Cerebellum (tissue), 4 donors: ENCODE measurements at places on chromosomes 12 and 14.

- DNase-seq = peak; percentile 27
These were observed 668 bp downstream of the APPL2 start for GRCh38 chr12:105235281-105235731.

DNA sequence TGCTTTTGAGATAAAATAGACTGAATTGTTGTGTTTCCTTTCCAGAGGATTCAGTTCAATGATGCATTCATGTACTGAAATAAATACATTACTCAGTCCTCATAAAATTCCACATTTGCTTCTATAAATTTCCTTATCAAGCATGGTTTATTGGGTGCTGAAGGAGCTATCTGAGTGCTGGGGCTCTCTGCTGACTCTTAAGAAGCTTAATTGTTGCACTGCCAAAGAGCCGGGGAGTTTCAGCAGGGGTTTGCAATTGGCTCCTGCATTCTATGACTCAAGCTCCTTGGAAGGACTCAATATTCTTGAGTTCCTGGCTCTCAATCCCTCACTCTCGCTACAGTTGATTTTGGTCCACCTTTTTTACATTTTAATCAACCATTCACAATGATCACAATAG is 69.8 kb upstream of the PYGL start:
- peak; percentile 38 for DNase-seq

- DNase-seq = no peak
These were observed 14.7 kb upstream of the BEGAIN start for GRCh38 chr14:100601914-100602313.

DNA sequence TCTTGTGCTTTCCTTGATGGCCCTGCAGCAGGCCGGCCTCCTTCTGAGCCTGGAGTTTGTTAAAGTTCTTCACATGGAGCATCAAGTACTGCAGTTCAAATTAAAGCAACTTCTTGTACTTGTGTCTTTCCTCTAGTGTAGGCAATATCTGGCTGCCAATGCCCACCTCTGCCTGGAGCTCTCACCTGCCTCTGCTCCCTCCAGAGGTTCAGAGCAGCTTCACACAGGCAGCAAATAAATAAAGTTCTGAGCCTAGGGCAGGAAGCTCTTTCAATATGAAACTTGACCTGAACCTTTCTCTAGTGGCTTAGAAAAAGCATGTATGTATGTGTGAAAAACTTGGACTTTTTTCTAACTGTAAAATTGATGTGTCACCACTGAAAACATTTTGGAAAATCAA is 65.9 kb downstream of the ITPR2 start:
- DNase-seq = no peak

GRCh38 chr12:121668750-121669520 is 519 bp downstream of the MORN3 start:
- no peak for DNase-seq

GRCh38 chr12:3034067-3034750 is 43.0 kb upstream of the TSPAN9 start:
- peak; percentile 84 for DNase-seq

- DNase-seq = no peak
These were observed 58.1 kb downstream of the ISCA2 start for GRCh38 chr14:74551431-74552371.

- no peak for DNase-seq
These were observed 11.3 kb upstream of the PLBD2 start for GRCh38 chr12:113347107-113347506.

GRCh38 chr14:31479027-31479426 is 8.8 kb downstream of the GPR33 start:
- no peak for DNase-seq

DNA sequence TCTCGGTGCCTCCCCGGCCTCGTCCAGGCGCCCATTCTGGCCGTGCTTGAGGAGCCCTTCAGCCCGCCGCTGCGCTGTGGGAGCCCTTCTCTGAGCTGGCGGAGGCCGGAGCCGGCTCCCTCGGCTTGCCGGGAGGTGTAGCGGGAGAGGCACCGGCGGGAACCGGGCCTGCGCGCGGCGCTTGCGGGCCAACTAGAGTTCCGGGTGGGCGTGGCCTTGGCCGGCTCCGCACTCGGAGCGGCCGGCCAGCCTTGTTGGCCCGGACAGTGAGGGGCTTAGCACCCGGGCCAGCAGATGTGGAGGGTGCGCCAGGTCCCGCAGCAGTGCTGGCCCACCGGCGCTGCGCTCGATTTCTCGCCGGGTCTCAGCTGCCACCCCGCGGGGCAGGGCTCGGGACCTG is 168.7 kb upstream of the RPL10L start:
- DNase-seq = no peak

- DNase-seq = no peak
These were observed 938.8 kb upstream of the FBXO33 start for GRCh38 chr14:40371011-40371410.

DNA sequence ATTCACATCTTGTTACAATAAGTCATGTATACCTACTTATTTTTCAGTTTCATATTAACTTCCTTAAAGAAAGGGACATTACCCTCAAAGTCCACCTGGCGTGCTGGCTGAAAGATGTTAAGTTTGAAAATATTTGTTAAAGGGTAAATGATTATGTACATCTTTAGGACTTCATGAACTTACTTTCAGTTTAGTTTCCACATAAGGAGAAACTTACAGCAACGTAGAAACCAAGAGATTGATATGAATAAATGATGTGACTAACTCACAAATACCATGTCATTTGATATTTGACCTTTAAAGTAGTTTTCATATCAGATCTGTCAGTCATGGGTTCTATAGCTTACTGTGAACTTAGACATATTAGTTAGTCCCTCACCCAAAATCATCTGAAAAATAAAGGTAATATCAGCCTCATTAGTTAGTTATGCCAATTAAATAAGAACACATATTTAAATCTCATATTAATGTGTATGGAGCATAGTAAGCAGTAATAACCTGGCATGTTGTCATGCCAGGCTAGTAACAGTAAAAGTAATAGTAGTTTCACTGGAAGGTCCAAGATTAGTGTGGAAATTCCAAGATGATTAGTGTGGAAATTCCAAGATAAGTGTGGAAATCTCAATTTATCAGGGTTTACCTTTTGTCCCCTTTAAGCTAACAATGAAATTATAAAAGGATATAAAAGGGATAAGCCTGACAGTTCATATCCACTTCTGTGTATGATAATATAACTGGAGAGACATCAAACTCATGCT is 1.9 kb upstream of the CLEC2D start:
- DNase-seq = no peak
